ENCODE measurements at places on chromosomes 3 and 15. TPM values are rescaled to one million over a fixed set of nuclear protein-coding genes. Genes with fewer than 3 reads are reported as not detected.

DNA sequence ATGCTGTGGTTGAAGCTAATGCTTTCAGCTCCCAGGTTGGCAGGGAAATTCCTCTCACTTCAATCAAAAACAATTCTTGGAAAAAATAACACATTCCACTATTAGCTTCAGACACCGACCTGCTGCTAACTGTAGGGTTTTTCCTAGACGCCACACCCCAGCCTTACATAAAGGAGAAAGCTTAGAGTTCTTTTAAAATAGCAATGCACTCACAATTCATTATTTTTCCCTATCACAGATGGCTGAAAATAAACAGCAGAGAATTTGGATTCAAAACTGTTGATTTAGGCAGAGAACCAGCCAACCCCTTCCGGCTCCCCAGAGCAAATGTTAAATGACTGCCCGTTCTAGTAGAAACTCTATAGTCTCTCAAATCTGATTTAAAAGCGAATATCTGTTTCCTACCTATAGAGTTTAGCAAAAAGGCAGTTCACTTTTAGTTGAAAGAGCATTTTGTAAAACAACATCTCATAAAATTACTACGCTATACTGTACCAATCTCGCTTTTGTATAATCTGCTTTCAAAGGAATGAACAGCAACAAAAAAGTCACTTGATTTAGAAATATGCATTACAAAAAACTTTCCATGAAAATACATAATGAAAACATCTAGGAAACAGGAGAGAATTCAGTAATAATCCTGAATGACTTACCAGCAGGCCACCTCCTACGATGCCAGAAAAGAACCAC, 586 bp downstream of the TM4SF1 start:
- no peak for DNase-seq

- DNase-seq, result no peak
Measured at GRCh38 chr15:36133742-36134141, 445.7 kb upstream of the CDIN1 start.

GRCh38 chr3:185677146-185677829, 91.2 kb downstream of the SENP2 start:
- peak; percentile 51 for DNase-seq

- peak; percentile 76 for DNase-seq
Measured at GRCh38 chr3:17605032-17605431, 137.4 kb downstream of the TBC1D5 start.

GRCh38 chr3:78090382-78090781, 1050.5 kb downstream of the ROBO2 start:
- no peak for DNase-seq

DNA sequence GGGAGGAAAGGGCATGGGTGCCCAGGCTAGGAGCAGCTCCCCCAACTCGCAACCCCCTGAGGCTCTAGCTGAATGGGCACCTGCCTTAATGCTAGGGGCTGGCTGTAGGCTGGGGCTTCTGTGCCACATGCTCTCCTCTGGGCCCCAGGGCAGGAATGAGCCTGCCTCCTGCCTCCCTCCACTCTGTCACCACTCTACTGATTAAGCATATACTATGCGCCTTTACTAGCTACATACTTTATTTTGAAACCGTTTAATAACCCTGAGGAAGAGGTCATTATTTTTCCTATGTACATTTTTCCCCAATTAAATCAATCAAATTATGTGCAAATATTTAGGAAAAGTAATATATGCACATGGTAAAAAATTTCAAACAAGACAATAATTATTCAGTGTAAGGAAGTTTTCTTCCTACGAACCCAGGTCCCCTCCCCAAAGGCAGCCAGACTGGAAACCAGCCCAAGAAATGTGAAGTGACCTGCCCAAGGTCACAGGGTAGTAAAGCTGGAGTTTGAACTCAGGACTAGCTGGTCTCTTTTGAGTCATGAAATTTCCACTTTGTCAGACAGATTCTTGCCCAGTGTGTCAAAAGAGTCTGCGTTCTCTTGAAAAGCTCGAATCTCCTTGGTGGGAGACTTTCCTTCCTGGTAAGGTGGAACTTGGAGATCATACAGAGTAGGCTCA, 122.5 kb downstream of the DNAJB8 start:
- no peak for DNase-seq

- DNase-seq, result no peak
Measured at GRCh38 chr15:72369964-72370363, 5.8 kb downstream of the HEXA start.

- DNase-seq, result no peak
Measured at GRCh38 chr15:63203451-63204090, 14.2 kb downstream of the RAB8B start.

DNA sequence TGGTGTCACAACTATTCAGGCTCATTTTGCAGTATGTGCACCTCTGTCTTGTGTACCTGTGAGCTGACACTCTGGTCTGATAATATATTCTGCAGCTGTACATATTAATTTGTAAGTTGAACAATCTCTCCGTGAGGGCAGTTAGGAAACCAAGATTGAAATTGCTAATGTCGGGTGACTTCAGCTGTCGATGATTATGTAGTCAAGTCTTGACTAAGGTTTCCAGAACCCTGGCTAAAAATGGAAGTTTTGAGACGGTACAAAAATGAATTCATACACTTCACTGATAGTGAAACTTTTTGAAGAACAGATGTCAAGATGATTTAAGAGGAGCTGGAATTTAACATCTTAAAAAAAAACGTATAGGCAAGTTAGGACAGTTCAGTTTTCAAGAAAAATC, 196.8 kb upstream of the ICE2 start:
- no peak for DNase-seq

- DNase-seq, result no peak
Measured at GRCh38 chr3:31213869-31214486, 318.7 kb upstream of the STT3B start.

GRCh38 chr15:52617026-52617425, 48.2 kb upstream of the ARPP19 start:
- DNase-seq, result no peak

DNA sequence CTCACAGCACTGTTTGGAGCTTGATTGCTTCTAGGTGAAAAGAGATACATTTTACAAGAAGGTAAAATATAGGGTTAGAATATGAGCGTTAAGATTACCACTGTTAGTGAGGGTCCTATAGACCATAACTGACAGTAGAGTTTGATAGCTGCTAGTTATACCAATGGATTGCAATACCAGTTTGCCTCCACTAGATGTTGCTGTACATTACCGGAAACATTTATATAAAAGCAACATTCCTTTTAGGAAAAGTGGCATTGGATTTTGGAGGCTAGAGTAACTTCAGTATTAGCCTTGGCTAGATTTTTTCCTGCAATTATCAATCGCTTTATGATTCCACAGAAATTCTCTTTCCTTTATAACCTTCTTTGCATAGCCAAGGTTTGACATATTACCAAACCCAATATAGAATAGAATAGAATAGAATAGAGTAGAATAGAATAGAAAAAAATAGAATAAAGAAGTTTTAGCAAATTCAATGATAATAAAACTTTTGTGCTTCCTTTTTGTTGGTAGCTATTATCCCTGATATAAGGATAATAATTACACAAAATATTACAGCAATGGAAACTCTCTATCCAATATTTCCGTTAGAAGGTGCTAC, 1093.6 kb upstream of the ALCAM start:
- peak; percentile 43 for DNase-seq

DNA sequence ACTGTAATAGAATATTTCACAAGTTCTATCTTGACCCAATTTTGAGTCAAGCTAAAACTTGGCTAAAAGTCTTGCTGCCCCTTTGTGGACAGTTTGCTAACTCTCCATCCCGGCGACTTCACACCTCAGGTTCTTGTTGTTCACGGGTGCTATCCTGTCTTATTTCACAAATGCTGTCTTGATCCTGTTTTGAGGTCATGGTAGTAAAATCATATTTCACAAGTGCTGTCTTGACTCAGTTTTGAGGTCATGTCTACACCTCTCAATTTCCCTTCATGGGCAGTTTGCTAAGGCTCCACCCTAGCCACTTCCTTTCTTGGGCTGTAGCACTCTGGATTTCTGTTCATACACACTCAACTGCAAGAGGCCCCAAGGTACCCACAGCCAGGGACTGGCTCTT, 45.0 kb upstream of the GK5 start:
- DNase-seq, result no peak

GRCh38 chr15:63196842-63197241, 7.4 kb downstream of the RAB8B start:
- no peak for DNase-seq

DNA sequence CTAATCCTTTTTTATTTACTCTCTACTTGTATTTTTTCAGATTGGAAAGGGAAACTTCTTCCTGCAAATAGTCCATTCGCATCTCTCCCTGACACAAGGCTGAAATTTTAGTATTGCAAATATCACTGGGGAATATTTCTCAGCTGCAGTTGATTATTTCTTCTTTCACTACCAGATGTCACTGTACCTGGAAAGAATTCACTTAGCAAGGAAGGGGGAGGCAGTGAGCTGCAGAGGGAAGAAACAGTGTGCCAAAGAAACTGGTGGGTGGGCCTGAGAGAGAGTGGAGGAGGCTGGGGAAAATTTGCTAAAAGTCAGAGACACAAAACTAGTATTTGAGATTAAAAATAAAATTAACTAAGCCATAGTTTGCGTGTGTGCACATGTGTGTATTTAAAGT, 142.3 kb upstream of the STT3B start:
- DNase-seq, result no peak

DNA sequence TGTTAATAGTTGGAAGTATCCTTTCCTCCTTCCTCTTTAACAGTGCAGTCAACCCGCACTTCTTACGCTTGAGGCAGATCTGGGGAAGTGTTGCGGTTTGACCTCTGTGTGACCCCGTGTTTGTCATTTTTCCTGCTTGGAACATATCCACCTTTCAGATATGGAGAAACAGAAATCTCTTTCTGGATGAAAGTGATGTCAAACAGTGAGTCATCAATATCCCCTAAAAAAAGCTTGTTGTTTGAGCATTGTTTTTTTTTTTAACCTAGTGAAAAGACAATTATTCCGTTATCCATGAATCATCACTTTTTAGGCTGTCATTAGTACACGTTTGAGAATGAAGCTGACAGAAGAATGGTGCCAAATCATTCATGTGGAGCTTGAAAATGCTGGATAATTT, 293.7 kb downstream of the ARPP21 start:
- DNase-seq, result peak; percentile 48

GRCh38 chr3:16224325-16224724, 40.4 kb downstream of the DPH3 start:
- DNase-seq, result no peak

- DNase-seq, result no peak
Measured at GRCh38 chr3:142647856-142648255, 51.7 kb downstream of the PLS1 start.

DNA sequence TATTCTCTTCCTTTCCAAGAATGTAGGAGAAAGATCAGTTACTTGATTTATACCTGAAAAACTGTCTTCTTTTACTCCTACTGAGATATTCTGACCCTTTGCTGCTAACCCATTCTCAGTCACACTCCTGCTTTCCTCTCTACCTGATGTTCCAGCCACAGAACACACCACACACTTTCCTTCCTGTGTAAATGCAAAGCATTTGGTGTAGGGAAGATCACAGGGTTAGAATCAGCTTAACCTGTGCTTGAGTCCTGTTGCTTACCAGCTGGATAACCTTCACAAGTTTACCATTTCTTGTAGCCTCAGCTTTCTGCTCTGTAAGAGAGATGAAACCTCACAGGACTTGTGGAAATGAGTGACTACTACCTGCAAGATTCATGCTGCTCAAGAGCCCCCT, 489.8 kb upstream of the GOLIM4 start:
- no peak for DNase-seq

SFMBT1 gene
- 8.0 TPM for total RNA-seq

CIDEC gene
- total RNA-seq, result not detected

WDR6 gene
- total RNA-seq, result 29.6 TPM

DNAH12 gene
- not detected for total RNA-seq

SLC22A14 gene
- total RNA-seq, result not detected

PHLDB2 gene
- 28.9 TPM for total RNA-seq

Measured in H4 (cell line).